ENCODE measurements at places on chromosomes 12 and 14.

DNA sequence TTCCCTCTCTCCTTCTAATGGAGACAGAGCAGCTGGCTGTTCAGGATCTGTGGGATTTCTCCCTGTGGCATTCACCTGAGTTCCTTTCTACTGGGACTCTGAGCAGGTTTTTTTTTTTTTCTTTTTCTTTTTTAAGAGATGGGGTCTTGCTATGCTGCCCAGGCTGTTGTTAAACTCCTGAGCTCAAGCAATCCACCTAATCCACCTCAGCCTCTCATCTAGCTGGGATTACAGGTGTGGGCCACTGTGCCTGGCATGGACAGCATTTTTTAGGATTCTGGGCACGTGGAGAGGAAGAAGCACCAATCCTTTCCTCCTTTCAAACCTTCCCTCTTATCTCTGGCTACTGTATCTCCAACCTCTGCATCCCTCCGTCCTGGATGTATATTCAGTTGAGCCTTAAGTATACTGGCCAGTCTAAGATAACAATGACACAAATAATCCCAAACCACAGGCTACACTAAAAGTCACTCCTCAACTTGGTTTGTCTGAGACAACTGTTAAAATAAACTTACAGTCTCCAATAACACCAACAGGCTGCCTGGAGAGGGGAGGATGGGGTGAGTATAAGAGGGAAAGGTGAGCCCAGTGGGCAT lies 16.4 kb upstream of the CELA1 start:
- DNase-seq: no peak

DNA sequence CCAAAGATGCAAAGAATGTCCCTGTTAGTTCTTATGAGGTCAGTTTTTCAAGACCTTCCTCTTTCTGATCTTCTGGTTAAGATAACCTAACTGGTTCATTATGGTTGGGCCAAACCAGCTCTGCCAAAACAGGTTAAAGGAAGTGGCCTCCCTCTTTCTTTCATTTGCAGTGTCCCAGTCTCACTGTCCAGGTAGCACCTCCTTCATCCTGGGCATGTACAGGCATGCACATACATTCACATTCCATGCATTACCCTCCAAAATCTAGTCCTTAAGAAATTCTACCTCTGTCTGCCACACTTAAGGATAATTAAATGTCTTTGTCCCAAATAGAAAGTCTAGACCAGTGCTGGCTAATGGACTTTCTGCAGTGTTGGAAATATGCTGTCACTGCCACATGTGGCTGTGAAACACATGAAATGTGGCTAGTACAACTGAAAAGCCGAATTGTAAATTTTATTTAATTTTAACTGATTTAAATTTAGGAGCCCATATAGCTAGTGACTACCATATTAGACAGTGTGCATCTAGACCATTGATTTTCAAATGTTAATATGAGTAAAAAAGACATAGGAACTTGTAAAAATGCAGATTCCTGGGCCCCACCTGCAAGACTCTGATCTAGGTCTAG lies 169.3 kb downstream of the PCNX1 start:
- no peak for DNase-seq

DNA sequence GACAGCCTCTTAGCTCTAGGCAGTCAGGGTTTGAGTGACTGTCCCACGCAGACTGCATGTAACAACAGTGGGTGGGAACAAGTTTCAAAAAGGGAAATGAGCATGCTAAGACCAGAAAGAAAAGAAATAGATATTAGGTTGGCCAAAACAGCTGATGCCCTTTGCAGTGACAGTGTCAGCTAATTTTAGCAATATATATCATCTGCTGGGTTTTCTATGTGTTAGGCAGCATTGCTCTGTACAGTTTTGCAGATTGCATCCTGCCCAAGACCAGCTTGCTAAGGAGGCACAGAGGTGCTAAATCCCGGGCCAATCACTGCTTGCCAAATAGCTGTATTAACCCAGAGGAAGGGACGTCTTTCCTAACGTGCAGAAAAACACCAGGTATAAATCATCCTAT lies 541.9 kb upstream of the TBX3 start:
- no peak for DNase-seq

- DNase-seq: no peak
These were observed 53.7 kb downstream of the APAF1 start for GRCh38 chr12:98698603-98699463.

DNA sequence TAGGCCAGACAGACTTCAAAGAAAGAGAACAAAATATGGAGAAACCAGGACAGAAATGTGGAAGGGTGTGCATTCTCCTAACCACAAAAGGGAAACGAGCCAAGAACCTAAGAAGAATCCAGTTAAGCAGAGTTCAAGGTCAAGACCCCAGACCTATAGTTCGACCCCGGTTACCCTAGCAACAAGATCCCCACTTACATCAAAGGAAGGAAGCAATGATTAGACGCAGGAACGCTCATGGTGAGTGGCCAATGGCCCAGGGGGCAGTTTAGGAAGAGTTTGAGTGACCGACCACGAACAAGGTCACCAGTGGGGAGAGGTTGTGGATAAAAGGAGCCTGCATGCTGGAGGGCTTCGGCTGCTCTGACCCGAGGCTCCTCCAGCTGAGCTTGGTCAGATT lies 36.2 kb downstream of the OAS2 start:
- no peak for DNase-seq

DNA sequence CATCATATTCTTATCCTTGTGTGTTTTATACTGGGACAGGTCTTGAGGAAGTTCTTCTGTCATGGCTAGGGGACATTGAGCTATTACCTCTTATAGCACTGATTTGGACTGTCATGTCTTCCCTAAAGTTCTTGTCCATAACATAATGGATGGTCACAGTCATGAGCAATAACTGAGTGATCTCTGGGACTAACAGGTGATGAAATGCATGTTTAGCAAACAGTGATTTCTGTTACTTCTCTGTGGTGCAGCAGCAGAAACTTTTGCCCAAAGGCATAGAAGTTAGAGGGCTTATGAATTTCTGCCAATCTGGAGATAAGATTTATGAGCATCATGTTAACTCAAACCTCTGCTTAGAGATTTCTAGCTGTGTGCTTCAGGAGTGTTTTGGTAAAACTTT lies 5.9 kb downstream of the ADIPOR2 start:
- no peak for DNase-seq

GRCh38 chr12:125688881-125689280 lies 623.6 kb downstream of the AACS start:
- no peak for DNase-seq

GRCh38 chr12:53994264-53995001 lies 5.5 kb upstream of the HOXC9 start:
- DNase-seq: no peak

GRCh38 chr12:95874452-95874851 lies 15.7 kb downstream of the SNRPF start:
- DNase-seq: no peak
